ENCODE measurements at places on chromosomes 6 and 20. TPM values are rescaled to one million over a fixed set of nuclear protein-coding genes. Genes with fewer than 3 reads are reported as not detected.
A peak's percentile ranks its signal among the peaks of the same experiment; 100 is the strongest.

LPIN3 gene
- total RNA-seq, result 18.6 TPM

COL9A3 gene
- 2.7 TPM for total RNA-seq

ANKRD6 gene
- total RNA-seq, result 15.0 TPM

PPIL6 gene
- 5.5 TPM for total RNA-seq

GRM1 gene
- total RNA-seq, result 2.2 TPM

GCNT2 gene
- total RNA-seq, result 37.1 TPM

COX4I2 gene
- total RNA-seq, result 9.3 TPM

PLA2G7 gene
- total RNA-seq, result 0.27 TPM

PAK1IP1 gene
- 10.4 TPM for total RNA-seq

LY86 gene
- 0.89 TPM for total RNA-seq

SPEF1 gene
- 0.32 TPM for total RNA-seq

ZNF831 gene
- total RNA-seq, result 0.08 TPM

SEMG1 gene
- total RNA-seq, result not detected

DNAH8 gene
- total RNA-seq, result 0.03 TPM

SAMD5 gene
- 1.00 TPM for total RNA-seq

DNA sequence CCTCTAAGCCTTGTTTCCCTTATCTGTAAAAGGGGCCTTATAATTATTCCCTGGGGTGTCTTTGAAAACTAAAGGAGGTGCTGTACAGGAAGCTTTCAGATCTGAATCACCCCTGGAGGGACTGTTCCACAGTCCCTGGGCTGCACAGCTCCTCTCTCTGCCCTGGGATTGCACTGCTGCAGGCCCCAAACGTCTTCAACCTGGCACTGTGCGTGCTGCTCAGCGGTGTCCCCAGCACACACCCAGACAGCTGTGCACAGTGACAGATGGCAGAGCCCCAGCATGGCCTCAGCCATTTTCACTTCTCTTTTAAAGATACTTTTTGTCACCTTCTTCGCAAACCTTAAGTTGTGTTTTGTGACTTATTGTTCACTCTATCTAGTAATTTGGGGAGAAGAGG lies 50.7 kb upstream of the INSM1 start:
- DNase-seq, result peak; percentile 63

DNA sequence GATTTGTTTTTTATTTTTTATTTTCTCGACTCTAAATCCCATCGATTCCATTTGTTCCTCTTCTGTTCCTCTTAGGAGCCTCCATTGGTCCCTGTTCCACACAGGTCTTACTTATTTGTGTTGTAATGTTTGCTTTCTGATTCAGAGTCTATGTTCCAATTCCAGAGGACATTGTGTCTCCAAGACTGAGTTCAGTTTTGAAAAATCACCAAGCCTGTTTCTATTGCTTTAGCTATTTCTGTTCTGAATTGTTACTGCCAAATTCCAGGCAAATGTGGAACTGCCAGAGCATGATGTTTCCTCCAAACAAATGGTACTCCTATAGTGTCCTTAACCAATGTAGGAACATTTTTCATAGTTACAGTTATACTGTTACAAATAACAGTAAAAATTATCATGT lies 270.9 kb upstream of the SPTLC3 start:
- no peak for DNase-seq

DNA sequence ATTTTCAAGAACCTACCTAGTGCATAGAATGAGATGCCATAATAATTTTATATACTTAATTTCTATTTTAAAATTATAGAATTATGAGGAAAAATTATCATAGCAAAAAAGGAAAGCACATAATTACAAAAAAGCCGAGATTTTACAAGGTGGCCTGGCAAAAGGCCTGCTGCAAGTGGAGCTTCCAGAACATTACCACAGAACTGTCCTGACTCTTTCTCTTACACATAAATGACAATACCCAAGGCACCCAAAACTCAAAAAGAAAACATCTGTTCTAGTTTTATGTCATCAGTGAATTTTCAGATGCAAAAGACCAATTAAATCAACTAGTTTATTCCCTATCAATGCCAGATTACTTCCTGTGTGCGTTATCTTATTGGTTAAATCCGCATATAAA lies 74.2 kb downstream of the FILIP1 start:
- DNase-seq, result peak; percentile 57

DNA sequence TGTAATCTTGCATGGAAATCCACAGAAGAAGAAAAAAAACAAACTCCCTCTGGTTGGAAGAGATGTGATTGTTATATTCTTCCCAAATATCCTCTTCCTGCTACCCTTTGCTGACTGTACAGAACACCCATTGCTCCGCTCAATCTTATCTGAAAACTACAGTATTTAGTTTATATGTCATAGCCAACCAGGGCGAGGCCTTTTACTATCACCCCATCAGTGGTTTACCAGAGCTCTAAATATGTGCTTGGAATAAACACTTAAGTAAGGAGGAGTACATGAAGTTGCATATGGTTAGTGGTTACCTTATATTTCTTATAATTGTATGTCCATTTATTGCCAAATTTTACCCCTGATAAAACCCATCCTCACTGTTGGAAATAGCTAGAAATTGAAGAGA lies 12.2 kb downstream of the PRL start:
- DNase-seq, result no peak

DNA sequence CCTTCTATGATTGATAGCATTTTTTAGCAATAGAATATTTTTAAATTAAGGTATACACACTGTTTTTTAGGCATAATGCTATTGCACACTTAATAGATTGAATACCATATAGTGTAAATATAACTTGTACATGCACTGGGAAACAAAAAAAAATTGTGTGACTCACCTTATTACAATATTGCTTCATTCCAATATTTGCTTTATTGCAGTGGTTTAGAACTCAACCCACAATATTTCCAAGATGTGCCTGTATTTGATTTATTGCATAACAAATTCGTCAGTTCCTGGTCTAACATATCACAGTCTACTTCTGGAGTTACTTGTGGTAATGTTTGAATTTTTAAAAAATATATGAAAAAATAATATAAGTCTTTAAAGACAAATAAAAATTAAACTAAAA lies 41.9 kb upstream of the DEFB112 start:
- DNase-seq, result no peak

- peak; percentile 46 for DNase-seq
Measured at GRCh38 chr6:170087941-170088581, 202.8 kb downstream of the DLL1 start.

DNA sequence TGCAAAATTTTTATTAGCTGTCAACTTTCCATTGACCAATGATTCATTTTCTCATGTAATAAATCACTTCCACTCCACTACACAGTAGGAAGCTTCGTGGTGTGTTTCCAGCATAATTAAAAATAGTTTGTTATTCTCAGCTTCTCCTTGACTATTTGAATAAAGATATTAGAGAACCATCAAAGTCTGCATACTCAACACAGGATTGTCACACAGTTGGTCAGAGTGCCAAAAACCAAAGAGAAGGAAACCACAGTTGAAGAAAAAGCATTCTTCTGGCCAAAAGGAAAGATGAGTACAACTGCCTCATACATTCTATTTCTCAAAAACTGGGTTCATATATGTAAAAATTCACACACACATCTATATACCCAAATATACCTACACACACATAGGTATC lies 455.1 kb upstream of the HSF2 start:
- DNase-seq, result no peak

DNA sequence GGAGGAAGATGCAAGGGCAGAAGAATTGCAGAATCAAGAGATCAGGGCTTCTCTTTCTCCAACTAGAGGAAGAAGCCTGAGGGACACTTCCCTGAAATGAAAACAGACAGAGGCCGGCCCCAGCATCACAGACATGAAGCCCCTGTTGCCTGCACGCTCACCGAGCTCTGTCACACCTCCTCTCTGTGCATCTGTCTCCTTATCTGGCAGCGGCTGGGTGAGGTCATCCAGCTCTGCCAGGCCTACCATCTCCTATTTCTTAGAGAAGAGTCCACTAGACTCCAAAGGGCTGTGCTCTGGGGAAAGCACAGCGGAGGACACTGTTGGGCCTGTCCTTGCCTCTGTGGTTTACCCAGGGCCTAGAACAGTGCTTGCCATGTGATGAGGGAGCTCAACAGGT lies 71.9 kb upstream of the MLN start:
- no peak for DNase-seq

DNA sequence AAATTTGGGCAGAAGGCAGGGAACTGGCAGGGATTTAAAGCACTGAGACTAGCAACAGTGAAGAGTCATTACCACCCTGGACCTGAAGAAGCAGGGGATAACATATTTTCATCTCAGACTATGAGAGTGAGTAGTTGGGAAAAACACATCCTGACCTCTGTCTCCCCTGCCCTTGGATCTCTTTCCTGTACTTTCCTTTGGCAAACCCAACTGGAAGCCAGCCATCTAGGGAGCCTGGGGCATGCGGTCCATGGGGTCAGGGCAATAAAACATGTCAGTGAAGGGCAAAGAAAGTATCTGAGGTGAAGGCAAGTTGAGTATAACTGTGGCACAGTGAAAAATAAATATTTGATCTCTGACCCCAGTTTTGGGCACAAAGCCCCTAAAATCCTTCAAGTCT lies 698.2 kb downstream of the DOK5 start:
- DNase-seq, result no peak

- DNase-seq, result no peak
Measured at GRCh38 chr6:41965429-41966213, 24.0 kb upstream of the CCND3 start.

- no peak for DNase-seq
Measured at GRCh38 chr6:152472325-152472724, 164.8 kb downstream of the SYNE1 start.

GRCh38 chr6:1378065-1379016 lies 11.0 kb upstream of the FOXF2 start:
- DNase-seq, result no peak

DNA sequence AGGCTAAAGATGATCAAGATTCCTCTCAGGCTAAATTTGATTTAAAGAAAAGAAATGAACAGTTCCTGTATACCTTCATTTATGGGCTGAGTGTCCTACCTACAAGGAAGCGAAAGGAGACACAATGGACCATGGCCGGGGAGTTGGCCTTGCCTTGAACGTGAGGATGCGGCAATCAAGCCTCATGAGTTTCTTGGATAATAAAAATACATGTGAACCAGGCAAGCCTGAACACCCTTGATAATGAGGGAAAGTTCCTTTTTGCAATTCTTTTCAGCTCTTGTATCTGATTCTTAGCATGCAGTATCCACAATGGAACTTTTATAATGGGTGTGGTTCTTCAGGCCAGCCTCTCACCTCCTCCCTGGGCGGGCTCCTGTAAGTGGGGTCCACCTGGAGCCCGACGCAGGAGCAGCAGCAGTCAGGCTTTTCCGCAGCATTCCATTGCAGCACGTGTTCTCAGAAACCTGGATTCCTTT lies 83.8 kb downstream of the RNASET2 start:
- no peak for DNase-seq

GRCh38 chr6:116761779-116762178 lies 3.7 kb downstream of the FAM162B start:
- no peak for DNase-seq

DNA sequence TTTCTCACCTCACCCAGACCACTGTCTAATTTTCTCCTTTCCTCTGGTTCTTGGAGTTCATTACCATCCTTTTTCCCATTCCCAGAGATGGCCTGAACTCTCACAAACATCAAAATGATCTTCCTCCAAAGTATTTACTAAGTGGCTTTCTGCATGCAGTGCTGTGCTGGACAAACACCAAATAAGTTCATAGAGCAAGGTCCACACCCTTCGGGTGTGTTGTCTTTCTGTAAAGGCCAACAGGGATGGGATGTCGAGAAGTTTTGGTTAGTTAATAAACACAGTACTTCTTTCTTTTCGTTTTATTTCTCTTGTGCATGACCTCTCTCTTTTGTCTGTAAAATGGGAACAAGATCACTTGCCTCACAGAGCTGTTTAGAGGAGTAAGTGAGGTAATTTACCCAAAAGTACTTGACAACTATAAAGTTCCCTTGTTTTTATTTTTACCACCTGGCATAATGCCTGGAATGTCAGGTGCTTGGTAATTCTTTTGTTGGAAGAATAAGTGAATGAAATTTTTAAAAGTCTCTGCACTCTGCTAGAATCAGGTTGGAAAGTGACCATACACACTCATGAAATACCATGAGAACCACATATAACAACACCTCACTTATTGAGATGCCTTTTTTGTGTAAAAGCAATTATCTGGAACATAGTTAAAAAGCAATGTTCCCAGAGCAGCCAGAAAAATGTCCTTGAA lies 22.8 kb upstream of the CCN6 start:
- DNase-seq, result no peak

- no peak for DNase-seq
Measured at GRCh38 chr6:114151064-114151690, 180.2 kb upstream of the HDAC2 start.
